Jurkat, Clone E6-1 (cell line): ENCODE measurements at places on chromosomes 6 and 20.

DNA sequence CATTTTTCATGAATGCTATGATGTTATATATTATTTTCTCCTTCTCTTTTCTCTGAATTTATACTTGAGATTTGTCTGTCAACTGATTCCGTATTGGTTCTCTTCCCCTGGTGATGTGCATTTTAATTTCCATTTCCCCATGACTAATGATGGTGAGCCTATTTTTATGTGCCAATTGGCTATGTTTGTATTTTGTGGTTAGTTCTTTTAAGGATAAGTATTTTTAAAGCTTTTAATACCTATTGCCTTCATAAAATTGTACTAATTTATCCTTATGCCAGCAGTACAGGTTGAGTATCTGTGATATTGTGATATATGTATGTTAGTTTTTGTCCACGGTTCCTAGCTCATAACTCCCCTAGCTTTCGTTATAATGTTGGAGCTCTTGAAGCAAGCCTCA lies 2.8 kb downstream of the POLH start:
- DNase-seq, result no peak

GRCh38 chr6:33869826-33870423 lies 66.1 kb upstream of the MLN start:
- no peak for DNase-seq

GRCh38 chr6:91575032-91575431 lies 988.2 kb upstream of the MAP3K7 start:
- DNase-seq, result no peak

- DNase-seq, result no peak
These were observed 609 bp downstream of the MYL9 start for GRCh38 chr20:36541768-36542488.

DNA sequence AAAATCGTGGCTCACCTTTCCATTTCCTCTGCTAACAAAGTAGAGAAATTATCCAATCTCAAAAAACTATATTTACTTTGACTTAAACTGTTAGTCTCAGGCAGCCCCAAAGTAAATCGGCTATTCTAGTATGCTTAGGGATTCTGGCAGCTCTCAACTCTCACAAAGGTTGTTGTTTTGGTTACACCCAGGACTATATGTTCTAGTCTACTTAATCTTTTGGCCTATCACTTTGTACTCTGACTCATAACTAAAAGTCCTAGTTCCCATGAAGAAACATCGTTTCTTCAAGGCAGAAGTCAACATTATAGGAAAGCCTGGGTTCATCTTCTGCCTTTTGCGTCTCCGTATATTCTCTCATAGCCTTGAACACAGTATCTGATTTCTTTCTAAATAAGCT lies 42.3 kb downstream of the MYLK4 start:
- no peak for DNase-seq
